Tongue (tissue), 3 donors: ENCODE measurements at places on chromosomes 6 and 20.

- no peak for DNase-seq
Measured at GRCh38 chr20:57693670-57694329, 16.0 kb downstream of the PMEPA1 start.

DNA sequence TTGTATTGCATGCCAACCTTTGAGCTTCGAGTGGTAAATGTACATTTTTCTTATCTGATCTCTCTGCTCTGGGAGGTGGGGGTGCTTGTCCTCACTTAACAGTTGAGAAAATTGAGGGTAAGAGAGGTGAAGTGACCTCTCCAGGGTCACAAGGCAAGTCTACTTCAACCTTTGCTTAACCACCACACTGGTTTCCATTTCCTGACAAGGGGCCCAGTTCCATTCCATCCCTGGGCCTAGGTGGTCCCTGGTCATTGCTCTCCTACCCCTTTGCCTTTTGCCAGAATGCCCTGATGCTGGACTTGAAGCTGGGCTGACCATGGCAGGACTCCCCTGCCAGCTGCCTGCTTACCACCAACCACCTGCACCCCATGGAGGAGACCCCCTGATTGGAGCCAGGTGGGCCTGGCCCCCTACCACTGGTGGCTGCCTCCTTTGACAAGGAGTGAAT is 9.9 kb upstream of the BPIFB3 start:
- no peak for DNase-seq

- peak; percentile 89 for DNase-seq
Measured at GRCh38 chr6:14129575-14129974, 12.0 kb downstream of the CD83 start.

DNA sequence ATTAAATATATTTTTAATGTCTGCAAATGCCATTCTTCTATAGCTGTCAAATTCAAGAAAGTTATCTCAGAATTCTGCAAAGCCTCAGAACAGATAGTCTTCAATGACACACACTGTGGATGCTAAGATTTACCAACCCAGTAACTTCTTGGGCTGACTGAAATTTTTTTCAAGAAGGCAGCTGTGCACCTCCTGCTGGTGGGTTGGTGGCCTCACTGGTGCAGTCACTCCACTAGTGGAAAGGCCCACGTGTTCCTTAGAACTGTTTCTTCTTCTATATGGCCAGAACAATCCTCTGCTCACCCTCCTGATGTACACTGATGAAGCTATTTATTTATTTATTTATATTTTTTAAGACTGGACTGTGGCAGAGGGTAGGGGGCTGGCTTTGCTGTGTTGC is 28.1 kb upstream of the MTCL3 start:
- DNase-seq = no peak

GRCh38 chr6:43061861-43062260 is 2.4 kb downstream of the KLC4 start:
- no peak for DNase-seq

GRCh38 chr20:25046736-25047666 is 10.9 kb downstream of the ACSS1 start:
- no peak for DNase-seq

DNA sequence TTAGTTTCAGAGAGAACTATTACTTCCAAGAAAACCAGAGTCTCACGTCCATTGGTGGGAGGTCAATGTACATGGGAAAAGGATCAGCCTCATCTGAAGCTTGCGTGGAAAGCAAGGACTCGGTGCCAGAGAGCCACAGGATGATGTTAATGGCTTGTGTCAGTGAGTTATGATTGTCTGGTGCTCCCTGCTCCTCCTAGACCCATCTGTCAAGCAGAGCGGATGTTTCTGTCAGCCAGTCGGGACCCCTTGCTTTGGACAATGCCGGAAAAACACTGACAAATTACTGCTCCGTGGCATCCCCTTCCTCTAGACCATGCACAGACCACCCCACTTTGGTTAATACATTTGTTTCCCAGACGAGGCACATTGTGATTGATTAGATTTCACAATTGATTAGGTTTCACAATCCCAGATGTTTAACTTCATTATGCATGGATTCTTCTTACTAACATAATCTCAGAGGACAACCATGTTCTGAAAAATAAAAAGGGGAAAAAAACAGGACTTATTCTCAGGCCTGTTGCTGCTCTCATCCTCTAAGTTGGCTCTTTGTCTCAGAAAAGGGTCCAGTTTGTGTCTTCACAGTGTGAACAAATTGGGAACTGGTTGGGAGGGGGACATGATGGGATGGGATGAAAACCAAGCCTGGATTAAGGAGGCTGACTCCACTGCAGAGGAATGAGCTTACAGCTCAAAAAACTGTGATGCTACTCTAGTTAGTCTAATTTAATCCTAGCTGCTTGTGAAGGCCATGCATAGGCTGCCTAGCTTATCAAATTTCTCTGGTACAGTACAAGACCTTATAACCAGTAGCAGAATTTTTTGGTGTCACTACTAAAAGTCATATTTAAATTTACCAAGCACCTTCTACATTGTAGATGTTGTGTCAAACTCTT is 51.9 kb downstream of the UNC5CL start:
- peak; percentile 13 for DNase-seq

- DNase-seq = no peak
Measured at GRCh38 chr20:63147532-63147931, 68.4 kb downstream of the YTHDF1 start.

DNA sequence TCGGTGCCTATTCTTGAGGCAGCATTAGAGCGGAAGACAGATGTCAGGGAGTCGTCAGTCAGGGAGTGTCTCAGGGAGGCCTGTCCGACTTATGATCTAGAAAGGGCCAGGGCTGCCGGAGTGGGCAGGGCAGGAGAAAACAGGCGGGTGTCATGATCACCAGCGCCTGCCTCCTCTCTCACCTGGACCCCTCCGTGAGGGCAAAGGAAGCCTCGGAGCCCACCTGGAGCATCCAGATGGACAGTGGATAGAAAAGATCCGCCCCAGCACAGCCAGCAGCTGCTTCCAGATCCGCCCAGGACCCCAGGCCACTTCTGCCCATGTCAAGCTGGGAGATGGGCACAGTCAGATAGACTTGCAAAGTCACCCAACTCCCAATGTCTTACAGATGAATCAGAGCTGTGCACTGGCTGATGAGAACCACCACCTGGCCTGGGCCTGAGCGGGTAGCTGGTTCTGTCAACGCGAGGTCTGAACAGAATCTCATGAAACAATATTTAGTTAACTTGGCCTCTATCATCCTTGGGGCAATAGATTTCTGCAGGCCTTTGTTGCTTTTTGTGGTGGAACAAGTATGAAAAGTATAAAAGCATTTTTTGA is 22.2 kb downstream of the PSMG4 start:
- DNase-seq = no peak

DNA sequence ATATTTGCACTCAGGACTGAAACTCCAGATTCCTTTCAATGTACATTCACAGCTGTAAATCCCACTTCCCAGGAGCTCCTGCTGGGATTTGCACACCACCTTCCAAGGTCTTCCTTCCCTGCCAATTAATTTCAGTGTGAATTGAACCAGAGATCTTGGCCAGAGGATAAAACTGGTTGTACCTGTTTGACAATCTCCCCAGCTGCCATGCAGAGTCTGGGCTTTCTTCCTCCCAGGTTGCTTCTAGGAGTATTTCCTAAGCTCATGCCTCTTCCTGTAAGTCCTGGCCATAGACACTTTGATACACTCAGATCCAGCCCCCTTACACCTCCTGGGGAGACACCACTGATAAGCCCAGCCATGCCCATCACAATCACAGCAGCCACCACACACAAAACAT is 15.6 kb downstream of the MAFB start:
- peak; percentile 46 for DNase-seq

GRCh38 chr6:81694207-81694606 is 58.3 kb downstream of the TENT5A start:
- no peak for DNase-seq

- DNase-seq = no peak
Measured at GRCh38 chr6:72911463-72912155, 289.7 kb downstream of the KCNQ5 start.

DNA sequence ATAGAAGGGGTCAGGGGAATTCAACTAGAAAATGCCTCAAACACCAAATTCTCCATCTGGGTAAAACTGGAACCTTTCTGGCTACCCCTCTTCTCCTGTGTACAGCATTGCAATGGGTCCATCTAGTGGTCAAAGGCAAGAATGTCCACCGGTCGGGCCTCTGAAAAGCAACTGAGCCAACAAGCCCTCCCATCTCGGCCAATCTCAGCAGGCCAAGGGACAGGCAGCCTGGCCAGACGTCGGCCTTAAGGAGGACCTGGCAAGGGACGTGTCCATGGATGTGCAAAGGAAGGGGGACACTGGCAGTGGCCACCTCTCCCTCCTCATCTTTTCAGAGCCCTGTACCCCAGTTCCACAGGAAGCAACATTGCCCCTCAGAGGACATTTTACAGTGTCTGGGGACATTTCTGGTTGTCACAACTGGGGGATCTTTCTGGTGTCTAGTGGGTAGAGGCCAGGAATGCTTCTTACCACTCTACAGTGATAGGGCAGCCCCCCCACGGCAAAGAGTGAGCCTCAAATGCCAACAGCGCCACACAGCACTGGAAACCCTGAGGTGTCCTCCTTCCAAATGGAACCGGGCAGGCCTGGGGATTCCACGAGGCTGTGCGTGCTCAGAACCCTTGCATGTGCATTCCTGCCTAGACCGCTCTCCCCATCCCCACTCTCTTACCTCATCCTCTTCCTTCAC is 99.8 kb upstream of the FOXA2 start:
- peak; percentile 88 for DNase-seq

DNA sequence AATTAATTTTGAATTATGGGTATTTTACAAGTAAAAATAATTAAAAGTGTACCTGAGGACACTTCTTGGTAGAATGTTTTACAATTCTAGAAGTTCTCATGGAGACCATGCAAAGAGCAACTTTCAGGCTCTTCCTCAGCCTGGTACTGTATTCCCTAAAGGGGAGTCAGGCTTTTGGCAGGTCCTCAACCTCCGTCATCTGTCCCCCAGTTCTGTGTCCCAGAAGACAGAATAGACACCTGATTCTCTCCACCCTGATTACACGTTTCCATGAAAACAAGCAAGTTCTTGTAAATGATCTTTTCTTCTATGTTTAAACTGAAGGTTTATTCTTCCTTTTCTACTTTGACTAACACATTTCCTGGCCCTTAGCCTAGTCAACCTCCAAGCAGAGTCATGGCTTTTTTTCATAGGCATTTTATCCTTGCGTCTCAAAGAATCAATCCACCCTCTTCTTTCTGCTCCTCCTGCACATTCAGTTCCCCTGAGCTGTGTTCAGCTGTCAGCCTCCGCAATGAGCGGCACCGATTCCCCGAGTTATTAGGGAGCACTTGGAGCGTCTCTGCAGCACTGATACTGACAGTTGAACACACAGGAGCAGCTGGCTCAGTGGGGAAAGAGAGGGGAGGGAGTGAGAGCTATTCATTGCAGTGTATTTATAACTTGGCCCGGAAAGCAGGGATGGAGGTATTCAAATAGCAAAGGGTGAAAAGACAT is 1082.4 kb upstream of the MAP3K7 start:
- DNase-seq = peak; percentile 93

DNA sequence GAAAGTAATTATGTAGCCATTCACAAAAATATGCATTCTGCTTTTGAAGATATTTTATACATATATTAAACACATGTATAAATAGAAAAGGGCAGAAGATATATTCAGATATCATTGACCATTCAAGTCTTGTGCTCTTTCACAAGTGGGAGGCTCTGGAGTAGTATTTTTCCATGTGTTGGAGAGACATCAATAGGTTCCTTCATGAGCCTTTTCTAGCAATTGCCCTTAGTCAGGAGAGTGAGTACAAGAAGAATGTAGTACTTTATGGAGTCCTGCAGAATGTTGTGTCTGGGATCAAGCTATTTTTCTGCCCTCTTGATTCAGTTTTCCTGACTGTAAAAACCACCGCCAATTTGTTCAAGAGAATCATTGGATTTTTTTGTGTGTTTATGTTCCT is 117.9 kb downstream of the LRRC1 start:
- no peak for DNase-seq

DNA sequence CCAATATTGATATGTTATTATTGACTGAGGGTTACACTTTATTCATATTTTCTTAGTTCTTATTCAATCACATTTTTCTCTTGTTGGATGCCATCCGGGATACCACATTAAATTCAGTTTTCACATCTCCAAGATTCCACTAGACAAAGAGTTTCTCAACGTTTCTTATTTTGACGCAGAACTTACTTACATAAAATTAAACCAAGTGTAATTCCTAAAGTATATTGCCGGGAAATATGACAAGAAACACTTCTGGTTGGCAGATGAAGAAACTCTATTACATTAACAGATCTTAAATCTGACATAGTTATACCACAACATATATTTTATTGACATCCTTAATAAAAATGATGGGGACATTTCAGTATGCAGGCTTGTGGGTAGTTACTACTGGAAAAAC is 47.3 kb upstream of the THBS2 start:
- DNase-seq = no peak

DNA sequence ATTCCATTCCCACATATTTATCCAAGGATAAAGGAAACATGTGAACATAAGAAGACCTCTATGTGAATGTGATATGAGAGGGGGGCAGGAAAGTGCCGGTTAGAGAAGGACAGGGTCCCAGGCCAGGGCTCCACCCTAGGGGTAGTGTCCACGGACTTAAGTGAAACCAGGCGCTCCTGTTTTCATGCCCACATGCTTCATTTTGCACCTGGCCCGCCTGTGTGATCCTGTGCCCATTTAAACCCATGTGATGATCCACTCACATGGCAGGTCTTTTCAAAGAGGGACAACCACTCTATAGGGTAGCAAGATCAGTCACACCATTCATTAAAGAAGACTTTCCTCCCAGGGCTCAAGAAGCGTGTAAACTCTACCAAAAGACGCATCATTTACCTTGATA is 865.3 kb upstream of the GJE1 start:
- no peak for DNase-seq

DNA sequence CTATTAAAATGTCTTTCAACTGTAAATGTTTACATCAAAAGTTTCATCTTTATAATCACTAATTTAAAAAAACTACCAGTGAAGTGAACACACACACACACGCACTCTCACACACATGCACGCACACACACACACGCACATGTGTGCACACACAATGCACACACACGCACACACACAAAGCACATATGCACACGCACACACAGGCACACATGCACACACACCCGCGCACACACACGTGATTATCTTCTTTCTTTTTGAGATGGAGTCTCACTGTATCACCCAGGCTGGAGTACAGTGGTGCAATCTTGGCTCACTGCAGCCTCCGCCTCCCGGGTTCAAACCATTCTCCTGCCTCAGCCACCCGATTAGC is 80.0 kb upstream of the FRMD1 start:
- no peak for DNase-seq
